ENCODE measurements at places on chromosomes 12 and 14.
A peak's percentile ranks its signal among the peaks of the same experiment; 100 is the strongest.

DNA sequence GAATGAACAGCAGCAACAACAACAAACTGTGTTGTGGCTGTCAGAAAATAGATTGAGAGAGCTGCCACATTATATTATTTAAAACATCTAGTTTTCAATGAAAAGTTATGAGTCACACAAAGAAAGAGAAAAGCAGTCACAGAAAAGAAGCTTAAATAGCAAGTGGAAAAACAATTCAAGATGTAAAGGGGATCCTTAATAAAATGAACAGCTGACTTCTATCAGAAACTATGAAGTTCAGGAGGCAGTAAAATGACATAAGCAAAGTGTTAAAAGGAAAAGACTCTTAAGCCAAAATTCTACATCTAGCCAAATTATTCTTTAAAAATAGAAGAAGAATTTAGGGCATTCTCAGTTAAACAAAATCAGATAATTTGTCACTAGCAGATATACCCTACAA is 5.6 kb downstream of the CLEC14A start:
- DNase-seq, result no peak

DNA sequence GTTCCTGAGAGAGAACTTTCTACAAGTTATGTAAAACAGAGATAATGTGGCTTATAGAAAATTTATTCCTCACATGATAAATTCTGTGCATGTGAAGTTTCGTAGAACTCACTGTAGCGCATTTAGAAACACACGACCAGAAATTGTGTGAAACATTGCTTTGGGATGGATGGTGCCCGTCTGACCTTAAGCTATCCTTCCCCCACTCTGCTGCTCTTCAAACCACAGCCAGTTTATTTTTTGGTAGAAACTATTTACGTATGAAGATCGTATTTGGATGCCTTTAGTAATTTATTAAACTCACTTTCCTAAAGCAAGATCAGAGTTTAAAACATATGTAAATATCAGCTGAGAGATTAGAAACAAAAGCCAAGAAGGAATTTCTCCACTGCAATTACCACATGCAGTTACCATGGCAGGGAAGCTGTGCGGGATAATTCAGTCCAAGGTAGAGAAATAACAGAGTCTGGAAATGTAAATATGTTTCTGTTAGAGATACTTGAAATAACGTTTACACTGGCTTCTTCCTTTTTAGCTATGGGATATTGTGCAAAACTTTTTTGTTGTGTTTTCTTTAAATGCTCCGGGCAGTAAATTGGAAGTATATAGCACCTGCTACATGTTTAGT is 382.7 kb downstream of the RGS6 start:
- DNase-seq, result no peak

GRCh38 chr12:112307317-112308011 is 74.8 kb downstream of the HECTD4 start:
- no peak for DNase-seq

DNA sequence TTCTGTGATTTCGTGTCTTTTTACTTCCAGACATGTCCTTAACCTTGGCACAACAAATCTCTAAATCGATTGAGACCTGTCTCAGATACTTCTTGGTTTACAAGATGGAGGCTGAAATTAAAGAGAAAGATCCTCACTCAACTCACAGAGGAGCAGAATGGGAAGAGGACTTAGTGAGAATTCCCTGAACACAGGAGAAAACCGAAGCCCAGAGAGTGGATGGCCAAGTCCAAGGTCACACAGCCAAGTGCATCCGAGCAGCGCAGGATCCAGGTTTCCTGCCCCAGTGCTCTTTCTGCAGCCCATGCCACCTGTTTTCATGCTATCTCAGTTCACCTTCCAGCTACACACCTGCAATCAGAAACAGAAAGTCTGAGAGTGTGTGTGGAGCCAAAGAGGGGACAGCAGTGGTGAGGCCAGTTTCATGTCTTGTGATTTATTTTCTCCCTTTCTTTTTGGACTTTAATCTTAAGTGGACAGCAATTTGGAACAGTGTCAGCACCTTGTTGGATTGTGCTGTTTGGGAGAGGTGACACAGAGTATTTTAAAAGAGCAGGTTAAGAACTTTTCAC is 22.9 kb upstream of the TCL1B start:
- no peak for DNase-seq

GRCh38 chr12:9948606-9949296 is 16.6 kb upstream of the CLEC2A start:
- peak; percentile 41 for DNase-seq

Data from CD4-positive, alpha-beta T cell treated with Interleukin-15 for 4 hours (primary cell).